Psoas muscle (tissue), 8 donors: ENCODE measurements at places on chromosomes 2 and 18. TPM values are rescaled to one million over a fixed set of nuclear protein-coding genes. Genes with fewer than 3 reads are reported as not detected.

GPATCH11 gene
- 3.5 TPM for total RNA-seq

GPAT2 gene
- total RNA-seq: 6.4 TPM

SKA1 gene
- not detected for total RNA-seq

FIGN gene
- 1.2 TPM for total RNA-seq

PASK gene
- 1.4 TPM for total RNA-seq

CSRNP3 gene
- 0.20 TPM for total RNA-seq

NEU4 gene
- total RNA-seq: 10.7 TPM

LOXHD1 gene
- total RNA-seq: 0.12 TPM

RANBP2 gene
- 58.5 TPM for total RNA-seq

GRCh38 chr18:27860701-27861107 lies 316.2 kb downstream of the CDH2 start:
- no peak for DNase-seq

- DNase-seq: peak; percentile 39
Measured at GRCh38 chr2:20242727-20243377, 17.9 kb upstream of the SDC1 start.

DNA sequence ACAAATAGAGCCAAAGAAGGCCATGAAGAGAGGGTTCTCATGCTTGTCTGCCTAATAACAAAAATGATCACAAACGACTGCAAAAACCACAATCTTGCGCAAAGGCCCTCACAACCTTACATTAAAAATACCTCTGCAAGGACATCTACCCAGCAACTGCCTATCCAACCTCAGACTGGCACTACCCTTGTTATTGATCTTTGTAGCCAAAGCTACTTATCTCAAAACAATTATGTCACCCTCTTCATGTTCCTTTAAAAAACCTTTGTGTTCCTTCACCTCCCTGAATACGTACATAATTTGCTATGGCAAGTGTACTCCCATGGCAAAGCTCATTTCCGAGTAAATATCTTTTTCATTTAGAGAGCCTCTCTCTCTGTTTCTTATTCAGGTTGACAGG lies 44.1 kb downstream of the TMEM163 start:
- DNase-seq: no peak
